Activated T-cell treated with anti-CD3 and anti-CD28 coated beads for 1 hour (primary cell): ENCODE measurements at places on chromosomes 12 and 14.

- no peak for DNase-seq
Measured at GRCh38 chr14:98077176-98077575, 1194.8 kb downstream of the BCL11B start.

DNA sequence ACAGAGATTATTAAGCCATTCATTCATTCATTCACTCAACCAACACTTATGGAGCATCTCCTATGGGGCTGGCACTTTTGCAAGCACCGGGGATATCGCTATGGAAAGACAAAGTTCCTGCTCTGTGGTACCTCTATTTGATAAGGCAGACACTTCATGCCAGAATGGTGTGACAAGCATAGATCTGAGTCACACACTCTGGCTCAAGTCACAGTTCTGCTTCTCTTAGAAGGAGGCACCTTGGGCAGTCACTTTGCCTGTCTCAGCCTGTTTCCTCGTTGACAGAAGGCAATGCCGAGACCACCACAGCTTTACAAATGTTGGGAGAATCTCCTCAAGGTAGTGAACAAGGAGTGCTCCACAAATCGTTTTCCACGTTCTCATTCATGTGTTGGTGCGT is 205.2 kb downstream of the SLC41A2 start:
- DNase-seq, result no peak

DNA sequence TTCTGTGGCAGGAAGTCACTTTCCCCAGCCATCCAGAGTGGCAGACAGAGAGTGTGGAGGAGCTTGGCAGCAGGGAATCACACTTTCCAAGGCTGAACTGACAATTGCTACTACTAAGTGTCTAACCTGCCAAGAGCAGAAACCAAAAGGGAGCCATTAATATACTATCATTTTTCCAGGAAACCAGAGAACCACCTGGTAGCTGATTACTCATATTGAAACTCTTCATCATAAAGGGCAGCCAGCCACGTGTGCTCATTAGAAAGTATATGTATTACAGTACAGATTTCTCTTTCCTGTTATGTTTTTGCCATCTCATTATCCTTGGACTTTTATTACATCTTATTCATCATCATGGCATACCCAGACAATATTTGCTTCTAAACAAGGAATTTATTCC is 374.9 kb downstream of the GXYLT1 start:
- DNase-seq, result no peak

GRCh38 chr14:35944847-35945246 is 118.7 kb downstream of the BRMS1L start:
- no peak for DNase-seq

- no peak for DNase-seq
Measured at GRCh38 chr14:70002589-70003346, 123.6 kb downstream of the SMOC1 start.

- DNase-seq, result no peak
Measured at GRCh38 chr14:60648934-60649874, at the start of gene SIX1. SIX1 (minus strand) TSS chr14:60649477; CDS start chr14:60649189, 288 bp downstream.

GRCh38 chr12:124322271-124322998 is 27.5 kb downstream of the RFLNA start:
- no peak for DNase-seq
